A549 treated with ZK216348 at 1 μM for 4 hours (cell line): ENCODE measurements at places on chromosomes 2 and 18. TPM values are rescaled to one million over a fixed set of nuclear protein-coding genes. Genes with fewer than 3 reads are reported as not detected.

Gene SPR
- 83.9 to 144 TPM (median 141 TPM) in 5 replicates for total RNA-seq

Gene SCYGR4
- not detected in 5 replicates for total RNA-seq

Gene PLEKHB2
- 62.2 to 83.3 TPM (median 72.9 TPM) in 5 replicates for total RNA-seq

Gene EVX2
- not detected in 5 replicates for total RNA-seq

Gene SERPINB7
- total RNA-seq: 1.4 to 2.9 TPM (median 2.5 TPM) in 5 replicates

Gene B3GNT2
- total RNA-seq: 16.1 to 37.1 TPM (median 29.8 TPM) in 5 replicates

Gene FOXD4L1
- total RNA-seq: 0.25 to 0.50 TPM (median 0.28 TPM) in 5 replicates

Gene KIDINS220
- total RNA-seq: 14.9 to 22.8 TPM (median 19.3 TPM) in 5 replicates

Gene FEV
- total RNA-seq: not detected in 5 replicates

Gene FIGN
- total RNA-seq: 1.3 to 3.3 TPM (median 2.1 TPM) in 5 replicates

Gene ALPG
- total RNA-seq: 0.20 to 0.38 TPM (median 0.22 TPM) in 4 of 5 replicates, not detected in the other

Gene UGT1A7
- 3.7 to 6.2 TPM (median 4.3 TPM) in 5 replicates for total RNA-seq

Gene LYG2
- not detected in 5 replicates for total RNA-seq

Gene HNMT
- 0.36 to 2.4 TPM (median 1.3 TPM) in 5 replicates for total RNA-seq

Gene PTH2R
- not detected in 5 replicates for total RNA-seq

Gene CYRIA
- total RNA-seq: 0.04 to 0.60 TPM (median 0.17 TPM) in 5 replicates

Gene TSHZ1
- total RNA-seq: 4.8 to 7.0 TPM (median 6.5 TPM) in 5 replicates

Gene TMEM247
- total RNA-seq: not detected in 5 replicates

Gene ELOA2
- total RNA-seq: not detected in 5 replicates

Gene CDH2
- total RNA-seq: 31.8 to 50.4 TPM (median 43.7 TPM) in 5 replicates

Gene ANKRD30BL
- not detected in 5 replicates for total RNA-seq

Gene INPP1
- total RNA-seq: 25.6 to 31.4 TPM (median 29.1 TPM) in 5 replicates

Gene TP53I3
- total RNA-seq: 213 to 261 TPM (median 235 TPM) in 5 replicates

Gene CPO
- total RNA-seq: 0.13 TPM in 1 of 5 replicates, not detected in the others

Gene TUBA4B
- total RNA-seq: 0.26 to 0.33 TPM (median 0.27 TPM) in 3 of 5 replicates, not detected in the others

Gene TMEM127
- 30.8 to 52.8 TPM (median 47.3 TPM) in 5 replicates for total RNA-seq

Gene DIPK1C
- total RNA-seq: not detected in 5 replicates

Gene REL
- total RNA-seq: 1.0 to 3.6 TPM (median 2.3 TPM) in 5 replicates

Gene NPHP1
- 5.4 to 11.7 TPM (median 8.1 TPM) in 5 replicates for total RNA-seq

Gene CYP20A1
- total RNA-seq: 8.0 to 11.9 TPM (median 9.1 TPM) in 5 replicates

Gene LOXL3
- total RNA-seq: 0.27 to 1.1 TPM (median 0.58 TPM) in 5 replicates

Gene ESPNL
- 0.14 to 0.43 TPM (median 0.22 TPM) in 4 of 5 replicates, not detected in the other for total RNA-seq

Gene CLASP1
- 14.4 to 20.6 TPM (median 18.5 TPM) in 5 replicates for total RNA-seq

Gene LIMS2
- total RNA-seq: 4.1 to 9.8 TPM (median 6.3 TPM) in 5 replicates

Gene TSPYL6
- not detected in 5 replicates for total RNA-seq

Gene CRACDL
- 2.0 to 3.4 TPM (median 2.5 TPM) in 5 replicates for total RNA-seq

Gene FRZB
- 0.06 to 0.08 TPM (median 0.06 TPM) in 4 of 5 replicates, not detected in the other for total RNA-seq

Gene FOXI3
- 0.08 TPM in 1 of 5 replicates, not detected in the others for total RNA-seq

Gene ITGB1BP1
- total RNA-seq: 151 to 262 TPM (median 161 TPM) in 5 replicates

Gene STON1
- 0.31 to 0.48 TPM (median 0.40 TPM) in 5 replicates for total RNA-seq

Gene NOL4
- not detected in 5 replicates for total RNA-seq

Gene SAG
- total RNA-seq: not detected in 5 replicates

Gene DNAJC5G
- not detected in 5 replicates for total RNA-seq

Gene SCN9A
- 2.5 to 5.3 TPM (median 4.8 TPM) in 5 replicates for total RNA-seq

Gene KANSL3
- total RNA-seq: 22.0 to 31.2 TPM (median 27.7 TPM) in 5 replicates

Gene PNO1
- 51.9 to 59.4 TPM (median 54.1 TPM) in 5 replicates for total RNA-seq

Gene OTX1
- 2.2 to 4.5 TPM (median 4.1 TPM) in 5 replicates for total RNA-seq

Gene LRATD1
- total RNA-seq: 0.07 TPM in 1 of 5 replicates, not detected in the others

Gene FER1L5
- not detected in 5 replicates for total RNA-seq

Gene SGO2
- total RNA-seq: 7.8 to 15.8 TPM (median 14.9 TPM) in 5 replicates

Gene RPRM
- 0.09 TPM in 1 of 5 replicates, not detected in the others for total RNA-seq

Gene PTMA
- total RNA-seq: 1,592 to 1,810 TPM (median 1,697 TPM) in 5 replicates

Gene REG3G
- not detected in 5 replicates for total RNA-seq

Gene PPP1R1C
- 0.90 to 4.0 TPM (median 1.6 TPM) in 5 replicates for total RNA-seq

Gene ADAM23
- 9.1 to 12.6 TPM (median 10.1 TPM) in 5 replicates for total RNA-seq
